SK-MEL-5 (cell line): ENCODE measurements at places on chromosomes 7 and 10. TPM values are rescaled to one million over a fixed set of nuclear protein-coding genes. Genes with fewer than 3 reads are reported as not detected.

CDH23 gene
- 0.29 TPM in 1 of 2 replicates, not detected in the other for total RNA-seq

GNGT1 gene
- not detected in 2 replicates for total RNA-seq

INHBA gene
- 0.05 and 0.29 TPM in 2 replicates for total RNA-seq

TEX36 gene
- not detected in 2 replicates for total RNA-seq

PRKCQ gene
- not detected in 2 replicates for total RNA-seq

ITPRID1 gene
- not detected in 2 replicates for total RNA-seq

RBM20 gene
- total RNA-seq: 1.0 and 1.2 TPM in 2 replicates

- DNase-seq: no peak
These were observed 20.8 kb upstream of the FXYD4 start for GRCh38 chr10:43350686-43351085.

GRCh38 chr7:142632271-142633134, 116.8 kb upstream of the PRSS1 start:
- DNase-seq: peak; percentile 90

DNA sequence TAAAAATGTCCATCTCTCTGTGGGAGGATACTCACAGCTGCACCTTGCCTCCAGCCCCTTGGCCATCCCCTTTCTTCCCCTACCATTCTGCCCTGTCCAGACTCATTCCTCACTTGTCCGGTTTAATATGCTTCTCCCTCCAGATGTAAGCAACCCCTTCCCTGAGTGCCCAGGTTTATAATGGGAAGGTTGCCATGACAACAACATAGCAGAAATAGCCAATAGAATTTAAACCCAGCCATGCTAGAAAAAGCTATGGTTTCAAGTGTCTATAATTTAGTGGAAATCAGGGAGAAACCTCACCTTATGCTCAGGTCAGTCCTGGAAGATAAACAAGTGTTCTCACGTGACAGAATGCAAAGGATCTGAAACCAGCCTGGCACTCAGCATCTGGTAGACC, 196.0 kb upstream of the FZD8 start:
- no peak for DNase-seq

DNA sequence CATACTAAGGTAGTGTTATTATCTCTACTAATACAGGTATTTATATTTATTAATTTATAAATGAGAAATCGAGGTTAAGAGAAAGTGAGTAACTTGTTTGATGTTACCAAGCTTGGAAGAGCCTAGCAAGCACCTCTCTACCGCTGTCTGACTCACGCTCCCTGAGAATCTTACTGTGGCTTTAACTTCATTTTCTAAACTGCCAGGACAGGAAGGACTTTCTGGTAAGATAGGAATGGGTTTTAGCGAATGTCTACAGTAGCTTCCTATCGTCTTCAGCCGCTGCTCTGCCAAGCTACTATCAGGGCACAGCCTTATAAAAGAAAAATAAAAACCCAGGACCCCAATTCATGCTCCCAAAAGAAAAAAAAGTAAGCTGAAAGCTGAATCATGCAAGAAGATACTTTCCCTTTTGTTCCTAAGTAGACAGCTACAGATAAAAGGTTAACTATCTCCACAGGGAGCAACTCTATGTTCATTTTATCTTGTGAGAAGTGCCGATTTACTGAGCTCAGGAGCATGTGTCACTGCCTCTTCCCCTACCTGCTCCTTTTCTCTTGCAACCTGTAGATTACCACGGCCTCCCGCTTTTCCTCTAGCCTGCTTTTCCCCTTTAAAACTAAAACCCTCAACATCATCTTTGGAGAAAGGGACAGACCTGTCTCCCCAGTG, 60.2 kb downstream of the THNSL1 start:
- DNase-seq: no peak

DNA sequence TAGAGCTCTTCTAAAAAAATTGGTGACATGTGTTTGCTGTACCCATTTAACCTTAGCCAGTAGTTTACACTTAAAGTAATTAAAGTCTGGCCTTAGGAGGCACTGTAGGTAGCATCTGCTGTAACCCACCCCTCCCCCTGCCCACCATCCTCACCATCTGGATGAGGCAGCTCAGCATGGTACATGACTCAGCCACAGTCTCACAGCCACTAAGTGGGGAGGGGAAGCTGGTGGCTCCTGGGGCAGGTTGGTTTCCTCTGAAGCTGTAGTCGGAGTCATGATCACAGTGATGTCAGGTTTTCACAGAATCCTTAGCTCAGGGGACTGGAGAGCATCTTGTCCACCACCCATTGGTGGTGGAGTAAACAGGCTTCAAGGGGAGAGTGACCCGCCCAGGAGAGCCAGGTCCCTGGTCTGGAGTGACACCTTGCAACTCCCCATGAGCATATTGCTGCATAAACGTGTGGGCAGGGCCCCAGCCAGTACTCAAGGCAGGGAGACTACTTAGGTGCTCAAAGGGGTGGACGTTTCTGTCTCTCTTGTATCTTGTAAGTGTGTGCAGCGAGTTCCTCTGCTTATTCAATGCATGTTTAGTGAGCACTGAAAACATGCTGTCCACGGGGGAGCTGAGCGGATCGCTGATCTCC, 125.9 kb downstream of the GRK5 start:
- no peak for DNase-seq

- DNase-seq: no peak
These were observed 114.5 kb upstream of the INSYN2A start for GRCh38 chr10:127310923-127311322.

DNA sequence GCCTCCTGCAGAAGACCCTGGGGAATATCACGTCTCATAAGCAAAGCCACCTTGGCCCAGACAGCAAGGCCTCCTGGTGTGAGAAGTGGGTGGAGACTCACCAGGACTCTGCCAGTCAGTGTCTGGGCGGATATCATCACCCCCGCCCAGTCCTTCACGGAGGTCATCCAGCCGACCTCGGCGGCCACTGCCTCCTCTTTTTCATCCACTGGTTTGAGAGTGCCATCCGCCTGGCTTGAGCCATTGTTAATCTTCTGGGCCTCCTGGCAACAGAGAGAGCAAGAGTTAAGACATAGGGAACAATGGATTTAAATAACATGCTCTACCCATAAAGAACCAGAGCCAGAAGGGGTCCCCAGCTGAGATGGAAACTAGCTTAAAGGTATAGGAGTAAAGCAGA, 233.8 kb downstream of the KCNMA1 start:
- no peak for DNase-seq

DNA sequence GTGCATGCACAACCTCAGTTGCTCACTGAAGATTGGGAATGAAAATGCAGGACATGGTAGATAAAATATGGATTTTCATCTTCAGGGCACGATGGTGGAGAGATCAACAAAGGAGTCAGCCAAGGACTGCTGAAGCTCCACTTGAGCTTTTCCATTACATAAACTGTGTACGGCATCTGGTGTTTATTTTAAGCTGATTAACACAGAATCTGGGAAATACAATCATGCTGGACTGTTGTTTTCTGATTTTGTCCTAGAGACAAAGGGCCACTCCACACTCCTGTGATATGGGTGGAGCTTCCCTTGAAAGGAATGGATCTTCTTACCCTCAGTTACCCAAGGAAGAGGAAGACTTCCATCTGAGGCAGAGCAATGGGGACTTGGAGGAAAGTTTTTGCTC, 120.6 kb downstream of the SAMD9 start:
- DNase-seq: no peak
